H1 (cell line): ENCODE measurements at places on chromosomes 3 and 15. TPM values are rescaled to one million over a fixed set of nuclear protein-coding genes. Genes with fewer than 3 reads are reported as not detected.

DNA sequence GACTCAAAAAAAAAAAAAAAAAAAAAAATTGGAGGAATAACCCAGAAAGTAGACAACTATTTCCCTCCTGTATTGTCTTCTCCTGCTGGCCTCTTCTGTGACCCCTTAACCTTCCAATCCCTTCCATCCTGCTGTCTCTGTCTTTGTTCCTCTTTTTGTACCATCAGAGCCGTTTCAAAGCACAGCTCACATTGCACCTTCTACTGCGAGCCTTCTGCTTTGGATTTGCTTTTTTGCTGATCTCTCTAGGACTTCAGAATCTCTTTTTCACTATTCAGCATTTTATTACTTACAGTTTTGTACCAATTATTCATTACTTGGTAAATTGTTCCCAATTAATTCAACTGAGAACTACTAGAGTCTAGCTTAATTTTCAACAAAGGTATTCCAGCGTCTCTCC lies 284.0 kb upstream of the TBL1XR1 start:
- no peaks in the 10 kb centered on the region for H3K27me3 ChIP-seq
- H3K4me1 ChIP-seq, result no peaks in the 10 kb centered on the region
- no peak overlapping the region for H3K4me3 ChIP-seq
- no peaks in the 10 kb centered on the region for H3K36me3 ChIP-seq
- no peak overlapping the region for H3K27ac ChIP-seq
- no peak for DNase-seq

DNA sequence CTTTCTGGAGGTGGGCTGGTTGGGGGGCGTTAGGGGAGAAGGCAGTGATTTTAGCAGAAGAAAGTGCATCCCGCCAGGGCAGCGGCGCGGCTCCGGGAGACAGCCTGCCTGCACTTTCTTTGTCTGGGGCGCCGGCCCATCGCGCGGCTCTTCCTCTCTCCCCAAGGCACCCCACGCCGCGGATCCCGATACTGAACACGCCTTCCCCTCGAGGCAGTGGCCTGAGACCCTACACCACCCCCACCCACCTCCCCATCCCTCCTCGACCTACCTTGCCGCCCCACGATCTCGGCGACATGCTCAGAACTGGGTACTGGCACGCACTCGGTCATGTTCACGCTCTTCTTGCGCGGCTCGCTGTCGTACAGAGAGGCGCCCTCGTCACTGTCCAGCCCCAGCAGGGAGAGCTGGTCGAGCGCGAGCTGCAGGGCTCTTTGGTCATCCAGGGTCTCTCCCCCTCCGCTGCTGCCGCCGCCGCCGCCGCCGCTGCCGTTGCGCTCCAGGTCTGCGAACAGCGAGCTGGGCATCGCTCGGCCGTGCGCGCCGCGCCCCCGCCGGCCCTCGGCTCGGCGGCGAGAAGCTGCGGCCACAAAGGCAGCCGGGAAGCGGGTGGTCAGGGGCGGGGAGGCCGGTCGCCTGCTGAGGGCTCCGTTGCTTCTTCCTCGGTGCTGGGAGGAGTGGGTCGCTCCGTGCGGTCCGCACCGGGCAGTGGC lies 483 bp downstream of the MEX3B start:
- H3K36me3 ChIP-seq, result no peaks in the 10 kb centered on the region
- H3K27me3 ChIP-seq, result peaks cover 6% of the 10 kb centered on the region
- H3K4me1 ChIP-seq, result peaks cover 9% of the 10 kb centered on the region
- H3K27ac ChIP-seq, result no peak overlapping the region
- DNase-seq, result peak; percentile 68

- H3K36me3 ChIP-seq, result no peaks in the 10 kb centered on the region
- DNase-seq, result no peak
- H3K27me3 ChIP-seq, result no peaks in the 10 kb centered on the region
- H3K4me3 ChIP-seq, result no peak overlapping the region
Observed at GRCh38 chr3:167887096-167887495, 151.6 kb downstream of the SERPINI1 start.

GRCh38 chr15:77821188-77821958 lies 188.7 kb upstream of the LINGO1 start:
- H3K27me3 ChIP-seq, result peaks cover 41% of the 10 kb centered on the region
- H3K27ac ChIP-seq, result no peak overlapping the region
- H3K36me3 ChIP-seq, result no peaks in the 10 kb centered on the region
- DNase-seq, result peak; percentile 41

DNA sequence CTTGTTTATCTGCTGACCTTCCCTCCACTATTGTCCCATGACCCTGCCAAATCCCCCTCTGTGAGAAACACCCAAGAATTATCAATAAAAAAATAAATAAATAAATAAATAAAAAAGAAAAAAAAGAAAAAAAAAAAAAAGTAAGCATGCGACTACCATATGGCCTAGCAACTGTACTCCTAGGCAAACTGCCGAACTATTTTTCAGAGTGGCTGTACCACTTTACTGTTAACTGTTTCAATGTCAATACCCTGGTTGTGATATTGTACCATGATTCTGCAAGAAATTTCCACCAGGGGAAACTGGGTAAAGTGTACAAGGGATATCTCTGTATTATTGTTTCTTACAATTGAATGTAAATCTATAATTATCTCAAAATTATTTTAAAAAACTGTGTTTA lies 41.3 kb upstream of the MAP4 start:
- H3K27ac ChIP-seq, result no peak overlapping the region
- peaks cover 4% of the 10 kb centered on the region; the same call in 1 of the 2 replicates for H3K36me3 ChIP-seq
- no peak overlapping the region for H3K4me3 ChIP-seq
- no peaks in the 10 kb centered on the region for H3K27me3 ChIP-seq

GRCh38 chr15:35722501-35722900 lies 176.5 kb upstream of the DPH6 start:
- H3K27ac ChIP-seq, result no peak overlapping the region
- H3K4me3 ChIP-seq, result no peak overlapping the region
- no peaks in the 10 kb centered on the region for H3K4me1 ChIP-seq
- H3K27me3 ChIP-seq, result no peaks in the 10 kb centered on the region
- no peaks in the 10 kb centered on the region for H3K36me3 ChIP-seq
- no peak for DNase-seq

- H3K27ac ChIP-seq, result no peak overlapping the region
- H3K4me3 ChIP-seq, result no peak overlapping the region
- DNase-seq, result no peak
- no peaks in the 10 kb centered on the region for H3K27me3 ChIP-seq
- H3K36me3 ChIP-seq, result no peaks in the 10 kb centered on the region
Observed at GRCh38 chr3:28334552-28334951, 14.0 kb upstream of the ZCWPW2 start.

- no peaks in the 10 kb centered on the region for H3K27me3 ChIP-seq
- H3K4me3 ChIP-seq, result no peak overlapping the region
- no peaks in the 10 kb centered on the region for H3K36me3 ChIP-seq
- peaks cover 7% of the 10 kb centered on the region for H3K4me1 ChIP-seq
Observed at GRCh38 chr3:134809427-134810051, 14.5 kb downstream of the EPHB1 start.

DNA sequence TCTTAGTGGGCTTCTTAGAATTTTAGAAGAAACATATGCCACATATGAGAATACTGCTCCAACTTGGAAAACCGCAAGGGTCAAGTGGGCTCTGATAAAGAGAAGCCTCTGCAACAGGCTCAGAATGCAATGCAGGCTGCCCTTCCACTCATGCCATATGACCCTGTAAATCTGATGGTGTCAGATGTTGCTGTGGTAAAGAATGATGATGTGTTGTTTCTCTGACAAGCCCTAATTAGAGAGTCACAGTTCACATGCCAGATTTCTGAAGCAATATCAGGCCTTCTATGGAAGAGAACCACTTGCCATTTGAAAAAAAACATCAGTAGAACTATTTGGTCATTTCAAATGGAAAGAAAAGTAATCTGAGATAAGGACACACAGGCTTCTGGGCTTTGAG lies 749.6 kb downstream of the AGBL1 start:
- no peak overlapping the region for H3K27ac ChIP-seq
- no peak overlapping the region for H3K4me3 ChIP-seq
- H3K4me1 ChIP-seq, result no peaks in the 10 kb centered on the region

DNA sequence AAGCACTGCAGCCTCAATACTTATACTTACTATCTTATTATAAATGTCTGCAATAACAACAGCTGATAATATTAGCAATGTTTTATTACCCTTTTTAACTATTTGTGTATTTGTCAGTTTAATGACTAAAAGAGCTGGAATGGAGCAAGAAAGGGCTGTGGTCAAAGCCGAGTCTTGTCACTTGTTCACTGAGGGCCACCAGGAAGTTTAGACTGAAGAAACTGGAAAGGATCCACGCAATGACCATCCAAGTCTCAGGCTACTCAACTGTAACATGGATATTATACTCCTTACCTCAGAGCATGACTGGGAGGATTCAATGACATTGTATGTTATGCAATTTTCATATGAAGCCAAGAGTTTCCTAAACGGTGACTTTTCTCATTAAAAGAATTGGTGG lies 90.4 kb downstream of the TJP1 start:
- no peaks in the 10 kb centered on the region for H3K4me1 ChIP-seq
- DNase-seq, result no peak
- H3K4me3 ChIP-seq, result no peak overlapping the region
- no peaks in the 10 kb centered on the region for H3K27me3 ChIP-seq

- DNase-seq, result no peak
- no peak overlapping the region for H3K4me3 ChIP-seq
- no peaks in the 10 kb centered on the region for H3K27me3 ChIP-seq
- peaks cover 6% of the 10 kb centered on the region for H3K4me1 ChIP-seq
Observed at GRCh38 chr3:66418475-66418931, 82.3 kb downstream of the LRIG1 start.

DNA sequence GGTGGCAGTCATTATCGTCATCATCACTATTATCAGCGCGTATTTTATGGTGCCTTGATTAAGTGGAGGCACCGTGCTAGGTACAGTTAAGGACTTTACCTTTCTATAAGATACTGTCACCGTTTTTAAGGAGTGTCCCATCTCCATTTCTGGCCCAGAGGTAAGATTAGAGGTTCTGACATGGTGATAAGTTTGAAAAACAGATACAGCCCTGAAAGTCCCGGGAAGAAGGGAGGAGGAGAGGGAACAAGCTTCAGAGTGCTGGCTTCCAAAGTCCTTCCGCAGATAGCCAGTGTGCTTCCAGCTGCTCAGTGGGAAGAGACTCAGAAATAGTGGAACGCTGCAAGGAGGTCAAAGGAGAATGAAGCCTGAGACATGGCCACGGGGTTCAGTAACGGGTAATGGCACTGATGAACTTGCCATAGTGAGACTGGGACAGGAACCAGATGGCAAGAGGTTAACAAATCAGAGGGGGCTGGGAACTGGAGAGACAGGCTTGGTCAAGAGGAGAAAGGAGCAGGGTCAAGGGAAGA lies 9.1 kb upstream of the TM4SF4 start:
- no peak overlapping the region for H3K27ac ChIP-seq
- no peak overlapping the region for H3K4me3 ChIP-seq
- DNase-seq, result no peak
- no peaks in the 10 kb centered on the region; the same call in 1 of the 2 replicates for H3K4me1 ChIP-seq

- no peak overlapping the region for H3K27ac ChIP-seq
- H3K27me3 ChIP-seq, result no peaks in the 10 kb centered on the region
- DNase-seq, result no peak
- no peaks in the 10 kb centered on the region for H3K36me3 ChIP-seq
- no peak overlapping the region for H3K4me3 ChIP-seq
Observed at GRCh38 chr3:452221-452620, 255.7 kb downstream of the CHL1 start.

The CGNL1 gene
- total RNA-seq, result 72.7 and 75.6 TPM in 2 replicates

The ATP13A4 gene
- total RNA-seq, result not detected in 2 replicates

The MBD4 gene
- total RNA-seq, result 33.4 and 35.8 TPM in 2 replicates

The MKRN3 gene
- total RNA-seq, result not detected in 2 replicates

The NR1I2 gene
- 0.28 and 0.44 TPM in 2 replicates for total RNA-seq

The EPHB3 gene
- total RNA-seq, result 0.80 and 0.91 TPM in 2 replicates

The TLE3 gene
- total RNA-seq, result 61.2 and 67.5 TPM in 2 replicates

The DHX36 gene
- total RNA-seq, result 112 and 131 TPM in 2 replicates
